ENCODE measurements at places on chromosomes 12 and 14. TPM values are rescaled to one million over a fixed set of nuclear protein-coding genes. Genes with fewer than 3 reads are reported as not detected.

TMEM119 gene
- 2.0 TPM for total RNA-seq

DNA sequence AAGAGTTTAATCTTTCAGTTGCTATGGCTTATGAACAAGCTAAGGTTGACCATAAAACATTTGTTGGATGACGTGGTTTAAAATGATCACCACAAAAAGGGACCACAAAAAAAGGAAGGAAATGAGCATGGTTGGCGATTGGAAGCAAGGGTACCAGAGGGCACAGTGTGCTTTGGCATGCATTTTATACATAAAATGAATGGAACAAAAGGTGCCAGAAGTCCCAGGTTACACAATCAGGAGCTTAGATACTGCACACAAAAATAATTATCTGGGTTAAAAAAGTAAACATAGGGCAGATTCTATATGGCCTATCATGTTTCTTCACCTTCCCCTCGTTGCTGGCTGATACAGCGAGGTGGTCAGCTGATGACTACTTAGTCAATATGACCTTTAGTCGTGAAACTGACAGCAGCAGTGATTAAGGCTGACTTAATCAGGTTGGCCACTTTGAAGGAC is 50.7 kb downstream of the ZC3H14 start:
- ATAC-seq: peak; percentile 15

GRCh38 chr12:52525661-52526499 is 5.7 kb upstream of the KRT5 start:
- no peak for ATAC-seq

GRCh38 chr14:76050797-76051392 is 65.3 kb downstream of the IFT43 start:
- peak; percentile 63 for ATAC-seq

DNA sequence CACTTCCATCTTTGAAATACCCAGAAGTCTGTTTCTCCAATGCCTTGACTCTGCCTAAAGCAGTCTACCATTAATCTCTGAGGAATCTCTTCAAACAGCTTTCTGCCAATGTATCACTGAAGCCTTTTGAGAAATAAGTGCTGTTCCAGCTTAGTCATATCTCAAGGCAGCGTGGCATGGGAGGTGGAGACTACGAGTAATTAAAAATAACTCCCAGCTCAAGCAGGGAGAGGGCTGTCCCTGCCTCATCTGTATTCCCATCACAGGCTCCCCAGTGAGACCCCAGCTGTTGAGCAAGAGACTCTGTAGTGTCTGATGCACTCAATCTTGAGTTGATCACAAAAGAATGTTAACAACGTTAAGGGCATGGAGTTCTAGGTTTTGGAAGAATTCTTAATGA is 700.6 kb downstream of the DIO2 start:
- ATAC-seq: peak; percentile 77

DNA sequence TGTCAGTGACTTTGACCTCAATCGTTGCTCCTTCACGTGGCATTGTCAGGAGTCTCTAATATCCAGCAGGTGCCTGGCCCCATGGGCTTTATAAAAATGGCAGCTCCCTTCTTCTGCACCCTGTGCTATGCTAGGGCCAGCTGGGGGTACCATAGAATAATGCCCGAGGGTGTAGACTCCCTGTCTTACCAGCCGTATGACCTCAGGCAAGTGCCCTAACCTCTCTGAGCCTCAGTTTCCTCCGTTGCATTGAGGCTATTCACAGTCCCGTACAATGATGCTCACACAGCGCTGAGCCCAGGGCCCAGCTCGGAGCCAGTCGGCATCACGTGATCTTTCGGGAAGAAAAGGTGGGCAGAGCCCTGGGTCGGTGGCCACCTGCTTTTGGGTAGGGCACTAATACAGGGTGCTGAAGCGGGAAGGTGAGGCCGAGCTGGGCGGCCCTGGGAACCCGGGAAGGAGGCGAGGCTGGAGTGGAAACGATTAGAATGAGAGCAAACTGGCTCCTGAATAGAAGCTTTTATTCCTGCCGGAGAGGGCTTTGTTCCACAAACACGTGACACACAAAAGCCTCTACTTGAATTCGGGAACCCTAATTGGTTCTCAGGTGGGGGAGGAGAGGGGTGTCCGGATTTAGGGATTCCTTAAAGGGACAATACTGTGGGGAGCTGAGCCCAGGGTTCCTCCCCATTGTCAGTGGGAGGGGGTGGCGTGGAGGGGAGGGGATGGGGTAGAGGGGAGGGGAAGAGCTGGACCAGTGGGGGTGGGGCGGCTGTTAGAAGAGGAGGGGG is 19.9 kb upstream of the MSI1 start:
- ATAC-seq: peak; percentile 28

LRRK2 gene
- 14.6 TPM for total RNA-seq

DNA sequence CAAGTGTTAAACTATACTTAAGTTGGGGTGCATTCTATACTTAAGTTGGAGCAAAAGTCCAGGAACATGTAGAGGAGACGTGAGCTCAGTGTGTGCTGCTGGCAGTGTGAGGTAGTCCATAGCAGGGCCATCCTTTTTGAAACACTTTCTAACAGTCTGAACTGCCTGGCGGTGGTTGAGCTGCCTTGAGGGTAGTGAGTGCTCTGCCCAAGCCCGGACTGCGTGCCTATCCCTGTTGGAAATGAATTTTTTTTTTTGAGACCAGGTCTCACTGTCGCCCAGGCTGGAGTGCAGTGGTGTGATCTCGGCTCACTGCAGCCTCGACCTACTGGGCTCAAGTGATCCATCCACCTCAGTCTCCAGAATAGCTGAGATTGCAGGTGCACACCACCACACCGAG is 14.1 kb downstream of the KCNH3 start:
- no peak for ATAC-seq

DNA sequence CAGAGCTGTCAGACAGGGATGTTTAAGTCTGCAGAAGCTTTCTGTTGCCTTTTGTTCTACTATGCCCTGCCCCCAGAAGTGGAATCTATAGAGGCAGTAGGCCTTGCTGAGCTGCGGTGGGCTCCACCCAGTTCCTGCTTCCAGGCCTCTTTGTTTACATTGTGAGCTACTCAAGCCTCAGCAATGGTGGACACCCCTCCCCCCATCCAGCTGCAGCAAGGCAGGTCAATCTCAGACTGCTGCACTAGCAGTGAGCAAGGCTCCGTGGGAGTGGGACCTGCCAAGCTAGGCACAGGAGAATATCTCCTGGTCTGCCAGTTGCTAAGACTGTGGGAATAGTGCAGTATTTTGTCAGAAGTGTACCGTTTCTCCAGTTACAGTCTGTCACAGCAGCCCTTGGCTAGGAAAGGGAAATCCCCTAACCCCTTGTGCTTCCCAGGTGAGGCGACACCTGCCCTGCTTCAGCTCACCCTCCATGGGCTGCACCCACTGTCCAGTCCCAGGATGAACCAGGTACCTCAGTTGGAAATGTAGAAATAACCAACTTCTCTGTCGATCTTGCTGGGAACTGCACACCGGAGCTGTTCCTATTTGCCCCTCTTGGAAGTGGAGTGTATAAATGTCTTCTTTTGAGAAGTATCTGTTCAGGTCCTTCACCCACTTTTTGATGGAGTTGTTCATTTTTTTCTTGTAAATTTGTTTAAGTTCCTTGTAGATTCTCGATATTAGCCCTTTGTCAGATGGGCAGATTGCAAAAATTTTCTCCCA is 213.5 kb upstream of the SLC38A2 start:
- no peak for ATAC-seq

- no peak for ATAC-seq
Observed at GRCh38 chr12:118900993-118901392, 80.3 kb upstream of the SRRM4 start.

HOXC4 gene
- 5.1 TPM for total RNA-seq

DNA sequence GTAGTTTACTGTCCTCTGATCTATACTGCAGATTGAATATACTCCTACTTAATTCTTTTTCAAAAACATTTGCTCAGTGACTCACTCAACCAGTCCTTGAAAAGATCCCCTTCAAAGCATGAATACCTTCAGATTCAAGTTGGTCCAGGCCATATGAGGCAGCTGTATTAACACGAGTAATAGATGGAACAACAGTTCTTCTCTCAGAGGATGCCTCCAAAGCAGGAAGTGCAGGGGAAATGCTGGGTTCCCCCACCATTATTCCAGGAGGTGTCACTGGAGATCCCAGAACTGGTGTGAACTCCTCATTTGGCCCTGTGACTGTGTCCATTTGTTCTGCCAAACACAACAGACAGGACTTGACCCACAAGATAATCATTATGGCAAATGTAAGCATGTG is 20.6 kb downstream of the ARMH4 start:
- no peak for ATAC-seq

DNA sequence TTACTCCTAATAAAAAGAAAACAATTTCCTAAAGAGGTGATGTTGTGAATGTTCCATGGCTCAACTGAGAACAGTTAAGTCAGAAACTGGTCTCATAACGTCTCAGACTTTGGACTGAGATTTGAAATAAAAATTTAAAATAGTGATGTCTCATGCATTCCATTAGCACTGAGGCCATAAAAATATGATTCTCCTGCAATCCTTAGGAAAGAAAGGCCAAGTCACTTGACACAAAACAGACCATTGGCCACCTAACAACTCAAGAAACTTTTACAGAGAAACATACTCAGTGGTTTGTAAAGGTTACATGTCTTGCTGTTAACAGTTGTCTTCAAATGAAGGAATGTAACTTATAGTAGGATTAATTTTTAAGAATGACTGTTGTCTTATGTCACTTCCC is 58.1 kb downstream of the STAB2 start:
- no peak for ATAC-seq
